ENCODE measurements at places on chromosomes 4 and X. TPM values are rescaled to one million over a fixed set of nuclear protein-coding genes. Genes with fewer than 3 reads are reported as not detected.
A peak's percentile ranks its signal among the peaks of the same experiment; 100 is the strongest.

GRCh38 chrX:44802613-44803012, 41.2 kb upstream of the DUSP21 start:
- no peak for DNase-seq

DNA sequence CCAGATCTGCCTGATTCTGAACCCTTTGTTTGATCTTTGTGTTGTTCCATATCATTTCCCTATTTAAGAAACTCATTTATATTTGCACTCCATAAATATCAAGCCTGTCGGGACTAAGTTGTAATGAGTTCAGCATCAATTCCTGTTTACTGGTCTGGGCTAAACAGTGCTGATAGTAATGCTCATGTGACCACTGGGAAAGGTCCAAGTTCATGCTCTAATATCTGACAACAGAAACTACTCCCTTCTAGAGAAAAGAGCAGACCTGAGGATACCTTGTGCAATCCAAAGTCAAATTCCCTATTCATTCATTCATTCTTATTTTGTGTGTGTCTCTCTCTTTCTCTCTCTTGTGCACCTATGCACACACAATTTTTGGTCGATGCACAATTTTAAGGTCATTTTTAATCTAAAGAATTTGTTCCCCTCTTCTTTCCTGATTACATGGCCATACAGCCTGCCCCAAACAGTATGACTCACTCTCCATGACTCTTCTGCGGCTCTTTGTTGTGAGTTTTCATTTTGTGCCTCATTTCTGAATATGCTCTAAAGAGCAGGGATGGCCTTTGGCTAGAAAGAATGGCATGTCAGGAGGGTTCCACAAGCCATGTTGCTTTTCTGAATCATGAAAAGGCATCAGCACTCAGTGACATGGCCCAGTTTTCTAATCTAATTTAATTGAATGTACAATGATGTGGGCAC, 664.3 kb downstream of the RPA4 start:
- DNase-seq = no peak

ABHD18 gene
- total RNA-seq = 3.1 TPM

GRCh38 chr4:79015411-79015810, 76.2 kb upstream of the PAQR3 start:
- no peak for DNase-seq

DNA sequence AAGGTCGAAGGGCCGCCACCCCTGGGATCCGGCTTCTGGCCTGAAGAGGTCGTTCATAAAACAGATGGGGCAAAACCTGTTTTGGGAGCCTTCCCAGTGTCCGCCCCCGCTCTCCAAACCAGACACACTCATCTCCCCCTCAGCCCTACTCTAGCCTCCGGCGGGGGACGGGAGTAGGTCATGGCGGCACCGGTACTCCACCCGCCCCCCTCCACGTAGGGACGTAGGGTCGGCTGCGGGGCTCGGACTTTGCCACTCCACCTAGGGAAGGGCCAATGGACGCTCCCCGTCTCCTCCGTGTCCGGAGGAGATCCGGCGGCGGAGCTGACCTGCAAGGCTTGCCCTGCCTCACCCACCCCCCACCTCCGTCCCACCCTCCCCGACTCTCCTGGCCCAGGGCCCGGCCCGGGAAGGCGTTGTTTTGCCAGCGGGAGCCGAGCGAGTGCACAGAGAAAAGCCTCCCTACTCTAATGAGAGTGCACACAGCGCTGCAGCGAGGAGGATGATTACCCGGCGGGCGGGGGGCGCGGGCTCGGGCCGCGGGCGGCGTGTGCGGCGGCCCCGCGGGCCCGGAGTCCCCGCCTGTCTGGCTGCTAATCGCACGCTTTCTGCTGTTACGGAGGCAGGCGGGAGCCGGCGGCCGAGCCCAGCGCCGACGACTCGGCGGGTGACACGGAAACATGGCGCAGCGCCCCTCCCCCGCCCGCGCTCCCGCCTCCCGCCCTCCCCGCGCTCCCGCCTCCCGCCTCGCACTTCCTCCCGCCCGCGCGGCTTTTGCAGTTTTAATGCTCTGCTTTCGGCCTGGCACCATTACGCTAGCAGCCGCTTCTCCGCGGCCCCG, 8.3 kb upstream of the BCOR start:
- peak; percentile 70 for DNase-seq

DNA sequence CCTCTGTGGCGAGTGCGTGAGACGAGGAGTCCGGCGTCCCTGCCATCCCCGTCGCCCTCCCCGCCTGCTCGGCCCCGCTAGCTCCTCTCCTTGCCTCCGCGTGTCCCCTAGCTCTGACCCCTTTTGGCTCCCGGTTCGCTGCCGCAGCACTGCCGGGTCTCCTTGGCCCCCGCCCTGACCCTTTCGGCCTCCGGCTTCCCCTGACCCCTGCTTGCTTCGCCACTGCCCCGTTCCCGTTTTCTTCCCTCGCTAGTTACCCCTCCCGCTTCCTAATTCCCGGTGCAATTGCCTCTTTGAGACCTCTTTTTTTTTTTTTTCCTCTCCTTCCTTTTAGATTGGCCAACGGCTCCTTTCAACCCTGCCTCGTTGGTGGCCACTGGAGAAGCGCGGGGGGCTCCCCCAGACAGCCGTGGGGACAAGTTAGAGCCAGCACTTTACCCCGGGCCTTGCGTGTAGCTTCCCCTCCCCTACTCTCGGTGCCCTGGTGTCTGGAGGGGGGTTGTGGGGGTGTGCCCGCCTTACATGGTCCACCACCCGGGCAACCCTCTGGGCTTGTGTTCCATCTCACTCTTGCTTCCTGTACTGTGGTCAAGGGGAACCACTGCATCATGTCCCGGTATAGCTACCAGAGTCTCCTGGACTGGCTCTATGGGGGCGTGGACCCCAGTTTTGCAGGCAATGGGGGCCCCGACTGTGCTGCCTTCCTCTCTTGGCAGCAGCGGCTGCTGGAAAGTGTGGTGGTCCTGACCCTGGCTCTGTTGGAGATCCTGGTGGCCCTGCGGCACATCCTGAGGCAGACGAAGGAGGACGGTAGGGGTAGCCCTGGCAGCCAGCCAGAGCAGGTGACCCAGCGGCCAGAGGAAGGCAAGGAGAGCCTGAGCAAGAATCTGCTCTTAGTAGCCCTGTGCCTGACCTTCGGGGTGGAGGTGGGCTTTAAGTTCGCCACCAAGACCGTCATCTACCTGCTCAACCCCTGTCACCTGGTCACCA, 548 bp downstream of the TMEM164 start:
- peak; percentile 27 for DNase-seq

- no peak for DNase-seq
Measured at GRCh38 chr4:182328505-182328904, 85.3 kb downstream of the TENM3 start.

LDOC1 gene
- total RNA-seq = 15.7 TPM

- no peak for DNase-seq
Measured at GRCh38 chr4:8195841-8196458, 3.1 kb upstream of the SH3TC1 start.

DNA sequence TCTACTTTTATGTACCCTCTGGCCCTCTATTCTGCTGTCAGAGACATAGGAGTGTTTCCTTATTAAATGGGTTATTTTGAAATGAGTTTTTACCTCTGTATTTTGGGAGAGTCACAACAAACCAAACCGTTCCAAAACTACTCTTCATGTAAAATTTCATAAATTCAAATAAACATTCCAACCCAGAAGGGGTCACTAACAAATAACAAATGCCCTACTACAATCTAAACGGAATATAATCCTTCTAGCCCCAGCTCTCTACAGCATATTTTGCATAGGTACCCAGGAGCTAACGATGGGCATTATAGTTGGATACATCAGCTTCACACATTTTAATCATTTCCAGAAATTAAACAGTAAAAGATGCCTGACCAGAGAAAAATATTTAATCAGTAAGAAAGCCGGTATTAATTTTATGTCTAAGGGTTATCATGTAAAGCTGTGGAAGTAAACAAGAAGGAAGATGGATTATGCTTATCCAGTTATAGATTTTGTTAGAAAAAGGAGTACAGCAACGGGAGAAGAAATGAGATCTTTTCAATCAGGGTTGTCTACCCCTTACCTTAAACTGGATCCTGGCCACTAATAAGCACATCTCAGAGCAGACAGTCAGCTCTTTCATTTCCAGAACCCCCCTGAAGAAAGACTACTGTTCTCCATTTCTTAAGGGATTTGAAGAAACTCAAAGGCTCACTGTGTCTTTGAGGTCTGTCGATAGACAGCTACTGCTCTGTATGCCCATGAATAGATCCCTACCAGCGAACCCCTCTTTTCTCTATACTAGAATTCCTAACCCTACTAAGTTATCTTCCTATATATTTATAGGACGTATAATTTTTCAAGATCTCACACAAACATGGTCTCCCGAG, 1.2 kb downstream of the UGDH start:
- DNase-seq = no peak

DNA sequence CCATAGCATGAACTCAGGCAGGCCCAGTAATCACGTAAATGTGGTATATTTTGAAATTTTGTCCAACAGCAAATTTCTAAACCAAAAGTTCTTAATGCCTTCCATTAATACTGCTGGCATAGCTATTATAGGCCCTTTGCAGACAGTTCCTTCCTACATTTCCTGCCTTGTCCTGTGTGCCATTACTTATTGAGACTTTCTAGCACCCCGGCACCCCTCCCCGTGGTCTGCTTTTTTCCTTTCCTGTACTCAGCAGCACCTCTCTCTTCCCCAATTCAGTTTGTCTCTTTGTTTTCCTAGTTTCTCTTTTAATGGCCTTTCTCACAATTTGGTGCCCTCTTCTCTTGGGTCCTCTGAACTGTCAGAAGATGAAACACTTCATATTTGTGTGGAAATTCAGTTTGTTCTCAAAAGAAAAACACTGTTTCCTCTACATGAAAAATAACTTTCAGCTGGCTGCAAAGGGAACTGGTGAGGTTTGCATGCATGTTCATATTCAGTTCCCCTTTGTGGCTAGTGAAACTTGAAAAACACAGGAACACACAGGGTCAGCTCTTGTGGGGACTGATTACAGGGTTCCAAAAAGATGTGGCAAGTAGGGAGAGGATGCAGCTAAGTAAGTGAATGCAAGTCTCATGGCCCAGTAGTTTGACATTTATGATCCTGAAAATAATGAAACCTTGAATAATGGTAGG, 17.1 kb downstream of the GPR34 start:
- no peak for DNase-seq

DNA sequence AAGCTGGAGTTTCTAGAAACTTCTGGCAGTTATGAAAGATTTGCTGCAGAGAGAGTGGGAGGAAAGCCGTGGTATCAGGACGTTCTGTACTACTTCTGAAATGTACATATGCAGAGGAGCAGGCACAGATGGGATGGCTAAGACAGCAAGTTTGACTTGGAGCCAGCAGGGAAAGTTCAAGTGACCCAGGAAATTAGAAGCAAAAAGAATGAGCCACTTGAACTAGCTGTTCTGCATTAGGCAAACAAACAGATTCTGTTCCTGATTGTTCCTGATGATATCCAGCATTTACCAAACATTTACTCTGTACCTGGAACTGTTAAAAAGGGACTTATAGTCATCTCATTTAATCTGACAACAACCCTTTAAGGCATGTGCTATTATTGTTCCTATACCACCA, 41.4 kb upstream of the CXCL13 start:
- no peak for DNase-seq

DNA sequence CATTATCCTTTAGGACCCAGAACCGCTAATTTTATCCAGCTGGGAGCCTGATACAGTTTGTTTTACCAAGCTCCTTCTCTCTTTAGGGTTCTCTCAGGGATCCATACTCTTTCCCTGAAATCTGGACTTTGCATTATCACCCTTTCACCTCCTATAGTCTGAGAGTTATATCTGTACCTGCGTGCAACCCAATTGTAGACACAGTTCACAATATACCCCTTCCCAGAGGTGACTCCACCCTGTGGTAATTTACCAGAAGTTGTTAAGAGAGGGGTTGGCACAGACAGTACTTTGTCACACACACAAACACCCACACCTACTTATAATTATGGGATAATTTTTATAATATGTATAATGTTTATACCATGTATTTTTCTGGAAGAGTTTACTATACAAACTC, 275.8 kb upstream of the NR3C2 start:
- DNase-seq = no peak

DNA sequence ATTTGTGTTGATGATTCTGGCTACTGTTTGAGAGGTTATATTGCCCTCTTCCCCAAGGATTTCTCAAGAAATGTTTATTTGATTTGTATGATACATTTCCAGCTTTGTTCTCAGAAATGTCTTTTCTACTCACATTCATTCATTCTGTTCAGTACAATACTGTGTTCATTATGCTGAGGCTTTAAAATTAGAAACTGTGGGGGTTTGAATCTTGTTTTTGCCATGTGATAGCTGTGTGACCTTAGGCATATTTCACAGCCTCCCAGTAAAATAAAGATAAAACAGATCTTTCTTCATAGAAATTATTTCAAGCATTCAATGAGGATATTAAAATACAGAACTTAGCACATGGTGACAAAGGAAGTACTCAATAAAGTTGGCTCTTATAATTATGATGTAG, 123.9 kb downstream of the DMD start:
- DNase-seq = no peak

OPN1MW2 gene
- not detected for total RNA-seq

DNA sequence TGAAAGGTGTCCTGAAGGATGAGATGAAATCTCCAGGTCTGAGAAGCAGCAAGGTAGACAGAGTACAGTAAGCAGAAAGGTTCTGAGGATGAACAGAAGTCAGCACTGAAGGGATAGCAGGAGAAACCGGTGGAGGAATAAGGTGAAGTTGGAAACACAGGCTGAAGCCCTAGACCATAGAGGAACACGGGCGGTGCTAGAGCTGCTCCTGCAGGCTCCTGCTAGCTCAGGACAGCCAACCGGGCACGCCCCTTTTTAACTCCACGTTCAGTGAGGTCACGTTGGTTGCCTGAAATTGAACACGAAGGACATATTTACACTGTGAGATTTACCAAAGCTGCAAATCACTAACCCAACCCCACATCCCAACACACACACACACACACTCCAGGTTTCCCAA, 1886.4 kb upstream of the AGA start:
- DNase-seq = no peak

- DNase-seq = no peak
Measured at GRCh38 chr4:13887010-13887409, 259.5 kb upstream of the BOD1L1 start.

TMSB15A gene
- total RNA-seq = 307 TPM

GRCh38 chr4:38050560-38051350, 90.6 kb downstream of the PTTG2 start:
- DNase-seq = no peak

- DNase-seq = peak; percentile 76
Measured at GRCh38 chrX:79259073-79259689, 108.0 kb downstream of the ITM2A start.

FHDC1 gene
- 2.0 TPM for total RNA-seq

GRCh38 chrX:77945910-77946545, 23.4 kb downstream of the PGAM4 start:
- DNase-seq = no peak

FRMD7 gene
- not detected for total RNA-seq

GRCh38 chrX:47133493-47133892, 11.0 kb downstream of the NDUFB11 start:
- DNase-seq = no peak

Data from SJCRH30 (cell line).